ENCODE measurements at places on chromosomes 12 and 14. TPM values are rescaled to one million over a fixed set of nuclear protein-coding genes. Genes with fewer than 3 reads are reported as not detected.

DNA sequence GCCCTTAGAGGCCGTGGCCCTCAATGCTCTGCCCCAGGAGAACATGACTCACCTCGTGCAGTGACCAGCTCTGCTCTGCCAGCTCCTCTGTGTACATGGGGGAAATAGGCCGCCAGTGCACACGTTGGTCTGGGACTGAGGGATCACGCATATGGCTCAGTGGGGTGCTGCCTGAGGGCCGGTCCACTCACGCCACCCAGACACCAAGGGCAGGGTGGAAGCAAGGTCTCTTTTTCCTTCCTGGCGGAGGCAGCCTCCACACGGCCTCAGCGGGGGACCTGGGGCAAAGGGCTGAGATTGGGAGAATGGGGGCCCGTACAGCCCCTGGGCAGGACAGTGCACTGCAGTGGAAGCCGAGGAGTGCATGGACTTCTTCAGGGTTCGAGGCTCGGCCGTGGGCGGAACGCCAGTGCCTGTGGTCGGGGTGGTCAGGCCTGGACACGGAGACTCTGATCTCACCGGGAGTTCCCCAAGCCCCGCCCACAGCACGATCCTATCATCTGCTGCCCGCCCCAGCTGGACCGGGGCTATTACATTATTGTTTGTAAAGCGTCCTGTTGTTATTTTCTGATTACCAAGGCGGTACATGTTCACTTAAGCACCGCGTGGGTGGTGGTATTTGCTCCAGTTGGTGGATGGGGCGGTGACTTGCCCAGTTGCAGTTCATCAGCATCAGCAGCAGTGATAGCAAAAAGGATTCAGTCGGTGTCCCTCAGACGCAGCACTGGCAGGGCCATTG lies 38.8 kb upstream of the TDRD9 start:
- DNase-seq, result no peak

DNA sequence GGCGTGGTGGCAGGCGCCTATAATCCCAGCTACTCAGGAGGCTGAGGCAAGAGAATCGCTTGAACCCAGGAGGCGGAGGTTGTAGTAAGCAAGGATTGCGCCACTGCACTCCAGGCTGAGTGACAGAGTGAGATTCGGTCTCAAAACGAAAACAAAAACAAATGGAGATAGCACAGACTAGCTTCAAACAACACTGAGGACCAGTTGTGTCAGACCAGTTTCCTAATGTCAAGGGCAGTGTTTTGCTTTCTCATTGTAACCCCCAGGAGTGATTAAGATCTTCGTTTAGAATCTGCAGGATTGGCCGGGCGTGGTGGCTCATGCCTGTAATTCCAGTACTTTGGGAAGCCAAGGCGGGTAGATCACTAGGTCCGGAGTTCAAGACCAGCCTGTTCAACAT lies 18.5 kb downstream of the RPGRIP1 start:
- DNase-seq, result no peak

GRCh38 chr12:89740943-89741342 lies 32.3 kb upstream of the ATP2B1 start:
- DNase-seq, result no peak

- DNase-seq, result peak; percentile 20
These were observed 1.2 kb downstream of the PAWR start for GRCh38 chr12:79689477-79690141.

- no peak for DNase-seq
These were observed 35.1 kb downstream of the OR10P1 start for GRCh38 chr12:55671746-55672145.

DNA sequence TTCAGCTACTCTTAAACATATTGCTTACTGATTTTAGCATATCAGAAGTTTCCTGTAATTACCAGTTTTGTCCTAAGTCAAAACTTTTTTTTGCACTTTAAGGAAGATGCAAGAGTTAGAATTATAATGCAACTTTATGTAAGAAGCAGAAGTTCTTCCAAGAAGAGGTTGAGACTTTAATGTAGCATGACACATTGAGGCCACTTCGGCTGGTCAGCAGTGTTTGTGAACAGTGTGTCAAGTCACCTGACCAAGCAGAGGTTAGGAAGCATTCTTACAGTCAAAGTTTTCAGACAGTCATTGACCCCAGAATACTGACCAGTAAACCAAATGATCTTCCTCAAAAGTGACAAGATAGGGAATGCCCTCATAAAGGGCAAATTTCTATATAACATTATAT lies 15.2 kb downstream of the FGFR1OP2 start:
- DNase-seq, result no peak

DNA sequence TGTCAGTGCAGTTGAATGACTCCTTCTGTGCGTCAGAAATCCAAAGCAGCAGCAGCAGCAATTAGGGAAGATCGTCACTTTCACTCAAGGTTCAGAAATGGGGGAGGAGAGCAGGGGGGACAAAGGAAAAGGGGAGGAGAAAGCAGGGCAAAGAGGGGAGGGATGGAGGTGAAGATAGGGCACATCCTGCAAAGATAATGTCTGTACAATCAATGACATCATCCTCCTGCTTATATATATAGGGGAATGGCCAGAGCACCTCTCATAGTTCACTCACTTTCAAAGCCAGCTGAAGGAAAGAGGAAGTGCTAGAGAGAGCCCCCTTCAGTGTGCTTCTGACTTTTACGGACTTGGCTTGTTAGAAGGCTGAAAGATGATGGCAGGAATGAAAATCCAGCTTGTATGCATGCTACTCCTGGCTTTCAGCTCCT lies at the start of gene NTS:
TSS of gene NTS (plus strand) at position 265 of the 431 bp plus-strand sequence. CDS start at position 374, 109 bp downstream.
- no peak for DNase-seq

- no peak for DNase-seq
These were observed 267.5 kb downstream of the TMEM121 start for GRCh38 chr14:105793836-105794235.

GRCh38 chr12:10634427-10634826 lies 21.0 kb upstream of the MAGOHB start:
- no peak for DNase-seq

GRCh38 chr12:24596768-24597388 lies 352.0 kb downstream of the BCAT1 start:
- DNase-seq, result no peak

- no peak for DNase-seq
These were observed 268.9 kb downstream of the NPAS3 start for GRCh38 chr14:33207467-33208017.

- no peak for DNase-seq
These were observed 856 bp upstream of the EIF4B start for GRCh38 chr12:53005215-53005985.

- DNase-seq, result no peak
These were observed 139.4 kb downstream of the CACNA1C start for GRCh38 chr12:2192231-2192630.

GRCh38 chr12:91591639-91591987 lies 409.0 kb upstream of the DCN start:
- no peak for DNase-seq

- no peak for DNase-seq
These were observed 932.3 kb downstream of the FLRT2 start for GRCh38 chr14:86462193-86462753.

- DNase-seq, result no peak
These were observed 64.0 kb upstream of the SLC24A4 start for GRCh38 chr14:92258934-92259333.

GRCh38 chr14:82422230-82422629 lies 888.6 kb upstream of the SEL1L start:
- no peak for DNase-seq

Gene CISTR
- not detected for total RNA-seq

Gene MYF5
- total RNA-seq, result not detected

Gene TBX3
- not detected for total RNA-seq

Gene ERBB3
- total RNA-seq, result 1.7 TPM

Gene NEUROD4
- total RNA-seq, result not detected

Gene FAM222A
- total RNA-seq, result 3.0 TPM

Gene RND1
- total RNA-seq, result 2.6 TPM

Gene SYNE3
- total RNA-seq, result 37.6 TPM

Gene TEX22
- total RNA-seq, result 2.9 TPM

All from CD8-positive, alpha-beta memory T cell (primary cell).